ENCODE measurements at places on chromosomes 3 and 15.

- no peak for DNase-seq
These were observed 189.7 kb downstream of the SHQ1 start for GRCh38 chr3:72658466-72659100.

GRCh38 chr3:45041666-45042065 is 15.6 kb downstream of the CLEC3B start:
- DNase-seq = no peak

GRCh38 chr3:30493911-30494311 is 112.5 kb upstream of the TGFBR2 start:
- DNase-seq = no peak

DNA sequence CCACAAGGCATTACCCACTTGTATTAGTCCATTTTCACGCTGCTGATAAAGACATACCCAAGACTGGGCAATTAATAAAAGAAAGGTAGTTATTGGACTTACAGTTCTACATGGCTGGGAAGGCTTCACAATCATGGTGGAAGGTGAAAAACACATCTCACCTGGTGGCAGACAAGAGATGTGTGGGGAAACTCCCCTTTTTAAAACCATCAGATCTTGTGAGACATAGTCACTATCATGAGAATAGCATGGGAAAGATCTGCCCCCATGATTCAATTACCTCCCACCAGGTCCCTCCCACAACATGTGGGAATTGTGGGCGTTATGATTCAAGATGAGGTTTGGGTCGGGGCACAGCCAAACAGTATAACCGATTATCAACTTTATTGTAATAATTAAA is 17.0 kb upstream of the CMC1 start:
- no peak for DNase-seq

DNA sequence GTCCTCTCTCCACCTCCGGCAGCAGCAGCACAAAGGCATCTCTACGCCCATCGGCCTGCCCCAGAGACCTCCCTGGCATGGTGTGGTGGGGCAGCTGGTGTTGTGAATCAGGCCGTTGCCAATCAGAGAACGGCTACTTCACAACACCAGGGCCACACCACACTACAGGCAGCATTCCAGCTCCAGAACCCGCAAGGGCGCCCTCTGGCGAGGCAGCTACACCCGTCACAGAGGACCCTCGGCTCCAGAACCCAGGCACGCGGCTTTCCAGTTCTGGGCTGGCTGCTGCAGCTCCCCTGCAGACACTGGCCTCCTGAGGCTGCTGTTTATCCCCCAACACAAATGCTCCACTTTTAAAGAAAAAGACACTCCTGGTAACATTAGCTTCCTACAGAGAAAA is 127.5 kb upstream of the TOPAZ1 start:
- DNase-seq = no peak

DNA sequence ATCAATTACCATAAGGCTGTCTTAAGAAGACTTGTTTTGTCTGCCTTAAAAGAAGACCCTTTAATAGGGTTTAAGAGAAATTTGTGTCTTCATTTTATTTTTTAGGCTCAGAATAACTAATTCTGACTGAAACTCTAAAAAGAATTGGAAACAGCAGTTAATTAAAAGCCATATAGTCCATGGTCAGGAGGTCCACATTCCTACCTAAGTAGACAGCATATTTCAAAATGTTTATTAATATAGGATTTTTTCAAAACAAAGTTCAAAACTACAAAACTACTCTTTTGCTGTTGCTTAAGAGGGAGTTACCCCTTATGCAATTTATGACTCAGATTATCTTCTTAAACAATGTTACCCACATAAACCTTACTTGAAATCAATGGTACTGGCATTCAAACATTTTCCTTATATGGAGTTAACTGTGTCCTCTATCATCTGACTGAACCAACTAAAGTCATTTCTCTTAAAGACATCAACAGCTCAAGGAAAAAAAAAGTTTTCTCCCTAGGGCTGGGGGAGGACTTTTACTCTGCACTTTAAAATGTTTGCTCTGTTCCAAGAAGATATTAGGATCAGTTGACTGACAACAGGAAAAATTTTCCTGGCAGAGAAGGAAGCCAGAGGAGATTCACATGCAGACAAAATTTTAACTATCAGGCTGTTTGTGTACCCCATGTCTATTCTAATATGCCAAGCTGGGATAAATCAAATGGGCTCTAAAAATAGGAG is 56.8 kb upstream of the NANOGP8 start:
- DNase-seq = no peak

- DNase-seq = no peak
These were observed 160.9 kb downstream of the EDEM1 start for GRCh38 chr3:5348229-5348902.

- DNase-seq = no peak
These were observed 229.0 kb upstream of the SLCO3A1 start for GRCh38 chr15:91624353-91624968.

DNA sequence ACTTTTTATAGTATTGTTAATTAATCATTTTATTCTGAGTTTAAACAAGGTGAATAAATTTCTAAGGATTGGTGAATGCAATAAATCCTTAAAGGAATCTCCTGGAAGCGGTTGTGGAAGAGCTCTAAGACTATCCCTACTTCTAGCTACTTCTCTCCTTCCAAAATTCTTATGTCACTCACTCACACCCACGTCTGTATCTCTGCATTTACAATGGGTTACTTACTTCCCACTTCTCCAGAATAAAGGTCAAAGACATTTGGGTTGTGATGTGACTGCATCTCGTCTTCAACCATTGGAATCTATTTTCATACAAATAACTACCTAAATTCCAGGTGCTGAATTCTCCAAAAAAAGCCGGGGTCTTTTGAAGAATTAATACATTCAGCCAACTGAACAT is 234.2 kb upstream of the MDFIC2 start:
- no peak for DNase-seq

DNA sequence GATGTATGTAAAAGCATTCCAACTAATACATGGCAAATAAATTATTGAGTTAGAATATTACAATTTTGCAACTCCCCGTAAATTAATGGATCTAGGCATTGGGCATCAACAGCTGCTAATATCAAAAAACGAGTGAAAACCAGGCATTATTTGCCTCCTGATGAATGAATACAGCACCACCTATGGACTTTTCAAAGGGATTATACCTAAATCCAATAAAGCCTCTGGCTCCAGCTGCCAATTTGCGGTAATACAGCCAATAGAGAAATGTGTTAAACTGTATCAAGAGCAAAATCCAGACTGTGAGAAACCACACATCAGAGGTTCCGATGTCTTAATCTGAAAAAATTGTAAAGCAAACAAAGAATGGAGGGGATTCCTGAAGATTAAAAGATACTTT is 16.3 kb upstream of the A4GNT start:
- DNase-seq = no peak

DNA sequence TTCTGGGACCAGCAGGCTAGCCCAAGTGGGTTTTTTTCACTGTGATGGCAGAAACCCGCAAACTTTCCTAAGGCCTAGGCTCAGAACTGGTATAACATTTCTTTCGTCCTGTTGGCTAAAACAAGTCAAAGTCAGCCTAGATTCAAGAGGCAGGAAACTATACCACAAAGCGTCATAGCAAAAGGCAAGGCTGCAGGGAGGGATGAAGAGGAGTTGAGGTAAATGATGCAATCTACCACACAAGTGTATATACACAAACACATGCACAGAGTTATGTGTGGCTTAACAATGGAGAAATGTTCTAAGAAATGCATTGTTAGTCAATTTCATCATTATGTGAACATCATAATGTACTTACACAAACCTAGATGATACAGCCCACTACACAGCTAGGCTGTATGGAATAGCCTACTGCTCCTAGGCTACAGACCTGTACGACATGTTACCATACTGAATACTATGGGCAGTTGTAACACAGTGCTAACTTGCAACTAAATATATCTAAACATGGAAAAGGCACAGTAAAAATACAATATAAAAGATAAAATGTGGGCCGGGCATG is 225.6 kb downstream of the TBL1XR1 start:
- DNase-seq = no peak

- DNase-seq = no peak
These were observed 29.7 kb downstream of the EPHB1 start for GRCh38 chr3:134824791-134825190.

DNA sequence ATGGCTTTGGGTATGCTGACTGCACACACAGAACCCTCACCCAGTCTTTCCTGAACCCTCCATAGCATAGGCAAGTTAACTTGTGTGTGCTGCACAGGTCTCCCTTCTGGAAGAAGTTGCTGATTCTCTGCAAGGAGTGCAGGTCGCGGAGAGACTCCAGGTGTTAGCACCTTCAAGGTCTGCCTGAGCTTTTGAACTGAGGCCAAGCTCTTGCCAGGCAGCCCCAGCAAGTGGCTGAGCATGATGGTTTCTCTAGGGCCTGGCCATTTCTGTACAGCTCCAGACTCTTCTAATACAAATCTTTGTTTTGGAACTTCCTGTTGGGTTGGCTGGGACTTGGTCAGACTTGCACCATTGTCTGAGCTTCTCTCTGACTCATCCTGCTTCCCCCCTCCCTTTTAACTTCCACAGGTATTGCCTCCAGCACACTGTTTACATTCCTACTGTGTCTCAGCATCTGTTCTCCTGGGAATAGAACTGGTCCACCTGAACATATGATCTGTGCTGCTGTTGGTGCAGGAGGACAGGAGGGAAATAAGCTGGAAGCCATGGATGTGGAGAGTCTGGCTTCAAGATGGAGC is 53.3 kb downstream of the KY start:
- DNase-seq = no peak

GRCh38 chr3:72126441-72127223 is 341.7 kb upstream of the PROK2 start:
- DNase-seq = no peak

GRCh38 chr3:89649431-89649830 is 542.0 kb downstream of the EPHA3 start:
- no peak for DNase-seq

GRCh38 chr3:196609805-196610515 is 29.5 kb upstream of the NRROS start:
- DNase-seq = no peak

- DNase-seq = peak; percentile 49
These were observed 1.3 kb downstream of the KLF15 start for GRCh38 chr3:126355777-126356372.

DNA sequence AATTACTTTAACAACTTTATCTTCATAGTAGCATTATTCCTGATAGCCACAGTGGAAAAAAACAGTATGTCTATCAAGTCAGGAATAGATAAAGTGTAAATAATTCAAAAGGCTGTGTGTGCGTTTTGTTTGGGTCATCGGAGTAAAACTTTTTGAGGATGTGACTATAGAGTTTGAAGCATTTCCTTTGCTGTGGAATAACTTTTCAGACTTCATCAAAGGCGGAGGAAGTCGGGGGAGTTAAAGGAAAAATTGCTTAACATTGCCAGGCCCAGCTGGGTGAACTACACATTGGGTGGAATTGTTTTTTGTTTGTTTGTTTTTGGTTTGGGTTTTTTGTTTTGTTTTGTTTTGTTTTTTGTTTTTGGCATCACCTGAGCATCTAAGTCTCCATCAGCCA is 70.4 kb upstream of the CRTC3 start:
- DNase-seq = no peak

DNA sequence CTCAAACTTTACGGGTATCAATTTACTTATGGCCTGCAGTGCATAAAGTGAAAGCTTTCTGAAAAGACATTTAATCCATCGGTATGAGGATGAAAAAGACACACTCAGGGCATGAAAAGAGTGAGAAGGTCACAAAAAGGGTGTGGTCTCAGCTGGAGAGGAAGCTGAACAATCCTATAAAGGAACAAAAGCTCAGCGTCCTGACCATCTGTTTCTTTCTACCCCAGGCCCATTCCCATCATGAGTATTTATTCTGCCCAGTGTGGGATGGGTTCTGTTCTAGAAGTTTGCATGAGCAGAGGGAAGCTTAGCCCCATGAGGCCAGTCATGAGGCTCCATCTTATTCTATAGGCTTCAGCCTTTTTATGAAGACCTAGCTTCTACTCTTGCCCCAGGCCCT is 144.6 kb downstream of the LPP start:
- DNase-seq = no peak

GRCh38 chr3:193573403-193574191 is 18.9 kb upstream of the ATP13A4 start:
- DNase-seq = no peak

- no peak for DNase-seq
These were observed 135.8 kb downstream of the ZNF621 start for GRCh38 chr3:40660554-40660953.

GRCh38 chr15:66749841-66750575 is 48.0 kb downstream of the SMAD6 start:
- no peak for DNase-seq

- DNase-seq = no peak
These were observed 114.0 kb downstream of the FNDC3B start for GRCh38 chr3:172153335-172153861.

DNA sequence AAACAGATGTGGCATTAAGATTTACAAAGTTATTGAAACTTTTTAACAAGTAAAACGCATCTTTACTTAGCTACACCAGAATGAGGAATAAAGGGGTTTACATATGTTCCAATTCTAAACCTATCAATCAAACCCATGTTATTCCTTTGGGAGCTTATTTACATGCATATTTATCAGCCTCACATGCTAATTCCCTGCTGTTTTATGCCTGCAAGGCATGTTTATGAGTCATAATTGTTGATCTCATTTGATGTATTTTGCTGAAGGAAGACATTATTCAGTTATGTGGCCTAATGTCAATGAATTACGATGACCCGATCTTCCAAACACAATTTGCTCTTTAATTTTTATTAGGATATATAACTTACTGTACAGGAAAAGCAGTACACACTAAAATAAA is 272.9 kb downstream of the TBC1D5 start:
- DNase-seq = no peak

DNA sequence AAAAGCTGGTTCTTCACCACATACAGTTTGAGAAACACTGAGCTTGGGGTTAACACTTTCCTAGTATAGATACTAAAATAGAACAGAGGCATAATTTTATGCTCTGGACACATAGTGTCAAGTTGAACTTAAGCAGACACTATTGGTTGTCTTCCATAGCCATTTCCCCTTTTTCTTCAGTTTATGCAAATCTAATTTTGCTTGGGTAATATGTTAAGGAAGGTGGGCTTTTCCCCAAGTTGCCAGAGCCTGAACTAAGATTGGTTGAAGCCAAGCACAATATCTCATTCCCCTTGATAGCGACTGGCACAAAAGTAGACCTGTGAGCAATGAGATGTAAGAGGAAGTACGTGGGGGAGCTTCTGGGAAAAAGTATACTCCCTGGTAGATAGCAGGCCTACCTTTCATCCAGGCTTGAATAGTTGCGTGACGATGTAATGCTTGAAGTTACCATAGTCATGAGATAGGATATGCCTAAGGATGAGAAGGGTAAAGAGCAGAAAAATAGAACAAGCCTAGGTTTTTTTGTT is 4.5 kb upstream of the POPDC2 start:
- DNase-seq = no peak

- no peak for DNase-seq
These were observed 11.4 kb downstream of the FHIT start for GRCh38 chr3:61239871-61240270.

DNA sequence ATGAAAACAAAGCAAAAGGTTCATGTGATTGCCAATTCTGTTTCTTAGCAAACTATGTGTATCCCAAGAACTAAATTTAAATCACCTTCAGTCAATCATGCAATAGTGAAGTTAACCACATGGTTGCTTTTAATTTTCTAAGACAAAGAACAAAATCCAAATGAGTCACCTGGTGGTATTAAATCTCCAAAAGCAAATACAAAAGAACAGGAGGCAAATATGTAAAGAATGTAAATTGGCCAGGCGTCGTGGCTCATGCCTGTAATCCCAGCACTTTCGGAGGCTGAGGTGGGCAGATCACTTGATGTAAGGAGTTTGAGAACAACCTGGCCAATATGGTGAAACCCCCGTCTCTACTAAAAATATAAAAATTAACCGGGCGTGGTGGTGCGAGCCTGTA is 54.2 kb upstream of the PIK3R4 start:
- DNase-seq = no peak

Data from NCI-H1105 (cell line).